ENCODE measurements at places on chromosomes 12 and 14.

DNA sequence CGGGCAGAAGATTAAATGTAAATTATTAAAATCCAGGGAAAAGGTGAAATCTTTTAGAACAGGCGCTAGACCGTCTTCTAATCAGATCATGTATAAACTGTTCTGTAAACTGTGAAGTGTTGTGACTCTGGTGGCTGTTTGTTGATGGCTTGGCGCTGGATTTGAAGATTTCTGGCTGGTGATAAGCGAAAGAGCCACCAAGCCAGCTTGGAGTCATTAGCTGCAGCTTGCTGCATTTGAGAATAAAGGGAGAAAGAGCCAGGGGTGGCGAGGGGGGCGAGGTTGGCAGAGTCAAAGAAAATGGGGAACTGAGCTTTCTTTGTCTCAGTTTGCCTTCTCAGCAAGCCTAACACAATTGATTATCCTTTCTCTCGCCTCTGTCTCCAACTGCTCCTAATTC is 8.0 kb downstream of the SYNDIG1L start:
- no peak for DNase-seq

- peak; percentile 16 for DNase-seq
These were observed 36.2 kb upstream of the SOCS2 start for GRCh38 chr12:93536111-93536765.

GRCh38 chr12:9667403-9668160 is 1.9 kb upstream of the CLEC2D start:
- no peak for DNase-seq

DNA sequence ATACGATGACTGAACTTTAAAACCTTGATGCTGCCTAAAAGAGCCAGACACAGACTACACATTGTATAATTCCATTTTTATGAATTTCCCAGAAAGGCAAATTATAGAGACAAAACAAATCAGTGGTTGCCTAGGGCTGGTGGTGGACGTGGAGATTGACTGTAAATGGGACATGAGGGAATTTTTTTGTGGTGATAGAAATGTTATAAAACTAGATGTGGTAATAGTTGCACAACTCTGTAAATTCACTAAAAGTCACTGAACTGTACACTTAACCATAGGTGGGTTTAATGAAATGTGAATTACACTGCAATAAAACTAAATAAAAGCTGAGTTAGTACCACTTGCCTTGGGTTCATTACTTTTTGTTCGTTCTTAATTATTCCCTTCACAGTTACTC is 72.1 kb downstream of the PLEKHA5 start:
- DNase-seq = no peak

GRCh38 chr12:121717041-121717699 is 4.6 kb downstream of the TMEM120B start:
- DNase-seq = peak; percentile 36

Data from cerebellar cortex (tissue), 1 donor.